NCI-H1048 (cell line): ENCODE measurements at places on chromosomes 3 and 15.

DNA sequence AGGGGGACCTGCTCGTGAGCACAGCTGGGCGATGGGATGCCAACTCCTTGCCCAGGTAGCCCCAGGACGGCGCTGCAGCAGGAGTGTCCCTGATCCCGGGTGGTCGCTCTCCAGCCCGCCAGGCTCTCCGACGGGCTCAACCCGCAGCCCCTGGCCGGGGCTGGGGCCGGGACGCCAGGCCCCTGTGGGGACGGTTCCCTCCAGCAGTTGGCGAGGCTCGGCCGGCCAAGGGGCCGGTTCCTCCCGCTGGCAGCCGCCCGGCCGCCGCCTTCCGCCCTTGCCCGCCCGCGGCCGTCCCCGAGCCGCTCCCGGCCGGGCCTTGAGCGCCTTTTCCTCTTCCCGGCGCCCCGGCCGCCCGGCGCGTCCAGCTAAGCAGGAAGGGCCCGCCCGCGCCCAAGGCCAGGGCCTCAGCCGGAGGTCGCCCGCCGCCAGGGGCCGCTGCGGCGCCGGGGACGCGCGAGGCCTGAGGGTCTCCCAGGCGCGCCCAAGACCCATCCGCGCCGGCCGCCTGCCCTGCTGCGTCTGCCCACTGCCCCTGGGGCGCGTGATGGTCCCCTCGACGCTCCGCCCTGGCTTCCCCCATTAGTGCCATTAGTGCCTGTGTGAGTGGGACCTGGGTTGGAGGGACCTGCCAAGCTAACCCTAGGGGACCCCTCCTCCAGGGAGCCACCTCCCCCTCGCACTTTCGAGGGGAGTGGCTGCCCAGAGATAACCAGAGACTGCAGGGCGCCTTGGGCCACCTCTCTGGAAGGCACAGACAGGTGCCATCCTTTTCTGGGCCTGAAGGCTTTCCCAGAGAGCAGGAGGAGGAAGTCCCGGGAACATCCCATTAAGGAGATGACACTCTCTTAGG is 106.4 kb downstream of the FBLN2 start:
- DNase-seq: no peak

DNA sequence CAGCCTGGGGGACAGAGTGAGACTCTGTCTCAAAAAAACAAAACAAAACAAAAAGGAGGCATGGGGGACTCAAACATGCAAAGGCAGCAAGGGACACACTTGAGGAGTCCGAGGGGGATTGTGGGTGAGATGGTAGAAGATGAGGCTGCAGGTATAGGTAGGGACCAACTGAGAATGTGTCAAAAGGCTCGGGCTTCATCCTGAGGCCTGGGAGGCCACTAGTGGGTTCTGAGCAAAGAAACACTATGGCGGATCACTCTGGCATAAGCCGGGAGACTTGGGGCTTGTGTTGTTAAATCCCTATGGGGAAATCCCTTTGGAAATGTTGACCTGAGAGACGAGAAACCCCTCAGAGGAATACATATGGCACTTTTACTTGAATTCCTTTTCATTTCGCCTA is 21.2 kb downstream of the ZNF710 start:
- no peak for DNase-seq

DNA sequence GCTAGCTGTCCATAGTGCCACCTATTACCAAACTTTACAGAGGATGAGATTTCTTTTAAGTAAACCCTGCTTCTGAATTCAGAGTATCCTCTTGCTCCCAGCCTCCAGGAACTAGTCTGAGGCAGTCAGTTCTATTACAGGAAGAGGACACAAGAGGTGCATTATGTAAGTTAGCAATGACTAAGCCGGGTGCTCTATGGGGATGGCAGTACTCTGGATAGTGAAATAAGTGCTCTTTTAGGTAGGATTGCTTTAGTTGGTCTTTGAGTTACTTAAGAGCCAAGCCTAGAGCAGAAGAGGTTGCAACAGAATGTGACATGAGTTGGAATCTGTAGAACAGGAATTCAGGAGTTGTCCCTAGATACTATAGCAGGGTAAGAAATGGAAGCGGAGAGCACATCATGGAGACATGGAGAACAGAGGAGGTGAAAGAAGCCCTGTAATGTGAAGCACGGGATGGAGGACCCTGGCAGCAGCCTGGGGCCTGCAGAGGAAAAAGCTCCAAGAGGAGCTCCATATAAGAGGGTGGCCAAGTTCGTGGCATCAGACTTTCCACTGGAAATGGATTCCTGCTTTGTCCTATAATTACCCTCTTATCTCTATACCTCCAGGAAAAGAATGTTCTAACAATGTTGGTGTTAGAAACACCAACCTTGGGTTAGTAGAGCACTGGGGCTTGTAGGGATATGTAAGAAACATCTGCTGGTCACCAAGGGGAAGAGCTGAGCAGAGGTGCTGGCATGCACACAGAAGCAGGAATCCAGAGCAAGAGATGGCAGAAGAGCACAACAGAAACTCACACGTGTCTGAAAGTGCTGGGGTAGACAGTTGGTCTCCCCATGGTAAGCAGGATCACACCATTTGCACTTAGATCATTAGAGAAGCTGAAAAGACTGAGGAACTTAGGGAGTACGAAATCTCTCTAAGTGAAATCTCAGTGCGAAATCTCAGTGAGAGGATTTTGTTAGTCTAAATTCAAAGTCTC is 851.1 kb downstream of the FHIT start:
- no peak for DNase-seq

DNA sequence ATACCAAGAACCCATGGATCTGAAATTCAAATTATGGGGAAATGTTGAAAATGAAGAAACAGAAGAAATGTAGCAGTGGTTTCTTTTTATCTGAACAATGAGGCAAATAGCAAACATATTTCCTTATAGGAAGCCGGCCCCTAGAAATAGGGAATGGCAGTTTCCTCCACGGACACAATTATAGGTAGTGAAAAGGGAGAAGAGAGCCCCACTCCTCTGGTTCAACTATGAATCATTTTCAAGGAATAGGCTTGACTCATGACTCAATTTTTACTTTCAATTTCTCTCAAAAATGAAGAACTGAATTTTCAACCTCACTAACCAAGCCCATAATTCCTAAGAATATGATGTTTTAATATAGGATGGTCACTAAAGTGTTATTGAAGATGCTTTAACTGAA is 243.1 kb downstream of the MECOM start:
- no peak for DNase-seq

DNA sequence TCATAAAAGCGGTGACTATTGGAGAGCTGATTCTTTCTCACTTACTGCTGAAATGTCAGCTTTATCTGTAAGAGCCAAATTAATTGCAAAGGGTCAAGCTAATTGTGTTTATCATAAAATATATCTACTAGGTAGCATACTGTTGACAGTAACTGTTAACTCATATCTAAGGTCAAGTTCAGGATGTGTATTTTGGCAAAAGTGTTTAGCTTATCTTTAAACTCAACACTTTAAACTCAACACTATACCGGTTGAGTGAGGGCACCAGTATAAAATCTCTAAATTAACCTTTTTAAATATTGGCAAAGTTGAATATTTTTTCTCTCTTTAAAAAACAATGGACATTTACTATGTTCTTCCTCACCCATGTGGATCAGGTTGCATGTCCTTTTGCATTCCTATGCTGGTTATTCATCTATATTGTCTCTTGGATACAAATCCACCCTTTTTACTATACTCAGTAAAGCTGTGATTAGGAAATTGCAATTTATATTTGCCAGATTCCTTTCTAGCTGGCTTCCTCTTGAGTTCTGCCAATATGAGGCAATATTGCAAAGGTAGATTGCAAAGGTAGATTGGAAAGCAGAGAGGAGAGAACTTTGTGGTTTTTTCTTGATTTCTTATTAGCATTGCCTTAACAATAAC is 344.6 kb upstream of the DCBLD2 start:
- no peak for DNase-seq

- DNase-seq: no peak
Observed at GRCh38 chr3:58353722-58354553, 21.2 kb downstream of the PXK start.

DNA sequence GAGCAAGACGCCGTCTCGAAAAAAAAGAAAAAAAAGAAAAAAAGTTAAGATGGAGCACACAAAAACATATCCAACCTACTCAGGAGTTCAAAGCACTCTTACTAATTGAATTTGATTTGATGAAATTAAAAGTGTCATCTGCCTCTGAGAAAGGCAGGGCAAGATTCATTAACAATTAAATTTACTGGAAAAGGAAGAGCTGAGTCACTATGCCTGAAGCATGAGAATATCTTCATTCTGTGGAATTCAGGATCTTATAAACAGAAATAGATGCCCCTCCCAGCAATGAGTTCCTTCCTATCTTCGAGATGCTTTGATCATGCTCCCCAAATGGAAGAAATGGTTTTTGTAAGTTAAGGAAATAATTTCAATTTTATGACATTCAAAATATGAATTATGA is 61.0 kb upstream of the ST3GAL6 start:
- DNase-seq: no peak

DNA sequence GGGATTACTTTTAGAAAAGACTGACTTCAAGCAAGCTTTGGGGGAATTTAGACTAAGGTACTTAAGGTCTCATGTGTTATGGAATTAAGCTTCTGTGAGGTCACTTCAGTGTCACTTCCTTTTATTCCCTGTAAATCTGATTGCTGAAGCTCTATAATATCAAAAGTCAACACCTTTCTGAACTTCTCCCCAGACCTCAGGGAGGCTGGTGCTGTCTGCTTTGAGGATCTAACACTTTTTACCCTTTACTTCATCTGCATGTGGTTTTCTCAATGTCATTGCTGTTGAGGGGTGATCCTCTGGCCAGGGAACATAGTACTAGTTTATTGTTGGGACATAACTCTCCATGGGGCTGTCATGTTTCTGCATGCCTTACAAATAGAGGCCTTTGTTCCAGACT is 41.8 kb upstream of the RASGRF1 start:
- no peak for DNase-seq

GRCh38 chr3:126540342-126540849 is 16.4 kb downstream of the CHST13 start:
- no peak for DNase-seq

- DNase-seq: no peak
Observed at GRCh38 chr15:101568309-101568708, 78.8 kb upstream of the PCSK6 start.

GRCh38 chr15:39580485-39581241 is at the start of gene THBS1:
Gene THBS1, plus strand, starts transcription at chr15:39581079. Its CDS starts 779 bp downstream, at chr15:39581858.
- DNase-seq: peak; percentile 26

DNA sequence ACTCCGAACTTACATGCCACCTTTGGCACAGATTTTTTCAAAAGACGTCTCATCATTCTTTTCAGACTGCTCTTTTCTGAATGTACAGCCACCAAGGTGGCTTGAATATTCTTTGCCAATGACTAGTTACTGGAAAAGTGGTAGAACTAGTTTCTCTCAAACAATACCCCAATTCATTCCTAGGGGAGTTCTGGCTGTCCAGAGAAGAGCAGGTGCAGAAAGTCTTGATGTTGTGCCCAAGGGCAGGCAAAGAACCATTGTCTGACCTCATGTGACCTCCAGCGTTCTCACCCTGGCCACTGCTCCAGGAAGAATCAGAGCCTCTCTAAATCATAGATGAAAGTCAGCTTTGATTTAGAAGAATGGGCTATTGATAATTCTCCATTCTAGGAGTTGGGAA is 5.5 kb downstream of the LMOD3 start:
- peak; percentile 4 for DNase-seq

GRCh38 chr15:40633178-40633577 is 39.1 kb downstream of the KNL1 start:
- DNase-seq: no peak
